Activated CD4-positive, CD25-positive, alpha-beta regulatory T cell treated with anti-CD3 and anti-CD28 coated beads, Interleukin-2, amount 50 U/mL, for 16 hours (primary cell): ENCODE measurements at places on chromosomes 7 and 10.

DNA sequence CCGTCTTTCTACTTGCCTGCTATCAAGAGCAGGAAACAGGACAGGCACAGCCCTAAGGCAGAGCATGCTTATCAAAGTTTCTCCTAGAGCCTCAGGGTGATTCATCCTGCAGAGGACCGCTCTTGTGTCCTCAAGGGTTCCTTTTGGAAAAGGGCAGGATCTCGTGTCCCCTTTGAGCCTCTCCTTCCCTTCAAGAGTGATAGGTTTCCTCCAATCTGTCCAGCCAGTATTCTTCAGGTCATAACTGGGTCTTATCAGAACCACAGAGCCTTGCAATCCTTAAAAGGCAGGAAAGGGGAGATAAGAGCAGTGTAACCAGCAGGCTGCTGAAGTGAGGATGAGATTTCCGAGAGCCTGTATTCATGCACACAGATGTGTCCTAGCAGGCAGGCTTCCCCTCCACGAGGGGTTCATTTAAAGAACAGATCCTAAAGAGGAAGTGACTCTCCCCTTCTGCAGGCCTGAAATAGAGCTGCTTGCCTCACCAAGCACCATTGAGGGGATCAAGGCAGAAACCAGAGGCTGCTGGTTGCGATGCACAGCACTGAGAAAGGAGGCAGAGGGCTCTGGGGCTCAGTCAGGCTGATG lies 90.5 kb upstream of the SVIL start:
- DNase-seq: no peak

- no peak for DNase-seq
Measured at GRCh38 chr7:27161214-27161720, 4.1 kb downstream of the HOXA9 start.

DNA sequence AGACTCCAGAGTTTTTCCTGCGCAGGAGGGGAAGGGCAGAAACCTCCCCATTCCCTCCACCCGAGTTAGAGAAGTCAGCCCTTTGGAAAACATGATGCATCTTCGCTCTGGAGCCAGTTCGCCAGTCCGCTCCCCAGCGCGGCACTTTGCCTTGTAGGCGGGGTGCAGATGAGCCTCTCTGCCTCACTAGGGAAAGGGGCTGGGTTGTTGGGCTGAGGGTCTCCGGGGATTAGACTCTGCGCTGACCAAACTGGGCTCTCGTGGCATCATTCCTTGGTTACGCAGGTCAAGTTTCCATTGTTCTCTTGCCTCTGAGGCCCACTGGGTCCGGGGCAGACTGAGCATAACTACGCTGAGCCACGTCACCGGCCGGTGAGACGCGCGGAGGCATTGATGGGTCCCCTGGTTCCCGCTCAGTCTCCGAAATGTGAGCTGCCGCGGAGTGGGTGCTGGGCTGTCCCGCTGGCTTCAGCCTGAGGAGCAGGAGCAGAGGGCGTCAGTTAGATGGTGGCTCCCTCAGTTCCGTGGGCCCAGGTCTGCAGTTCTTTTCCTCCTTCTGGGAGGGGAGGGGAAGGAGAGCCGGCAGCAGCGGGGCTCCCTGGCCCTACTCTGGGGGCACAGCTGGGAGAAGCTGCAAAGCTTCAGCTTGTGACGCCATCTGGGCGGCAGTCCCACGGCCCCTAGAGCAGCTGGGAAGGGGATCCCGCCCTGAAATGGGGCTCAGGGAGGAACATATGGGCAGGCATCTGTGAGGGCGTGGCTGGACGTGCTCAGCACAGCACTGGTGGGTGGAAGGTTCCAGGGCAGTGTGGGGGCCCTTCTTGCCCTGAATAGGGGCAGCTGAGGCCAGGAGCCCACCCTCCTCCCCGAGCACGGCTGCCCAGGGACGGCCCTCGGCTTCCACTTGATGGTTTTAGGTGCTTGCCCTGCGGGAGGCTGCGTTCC lies 121.3 kb upstream of the BTBD16 start:
- no peak for DNase-seq

- no peak for DNase-seq
Measured at GRCh38 chr7:91397096-91397495, 132.9 kb downstream of the FZD1 start.

DNA sequence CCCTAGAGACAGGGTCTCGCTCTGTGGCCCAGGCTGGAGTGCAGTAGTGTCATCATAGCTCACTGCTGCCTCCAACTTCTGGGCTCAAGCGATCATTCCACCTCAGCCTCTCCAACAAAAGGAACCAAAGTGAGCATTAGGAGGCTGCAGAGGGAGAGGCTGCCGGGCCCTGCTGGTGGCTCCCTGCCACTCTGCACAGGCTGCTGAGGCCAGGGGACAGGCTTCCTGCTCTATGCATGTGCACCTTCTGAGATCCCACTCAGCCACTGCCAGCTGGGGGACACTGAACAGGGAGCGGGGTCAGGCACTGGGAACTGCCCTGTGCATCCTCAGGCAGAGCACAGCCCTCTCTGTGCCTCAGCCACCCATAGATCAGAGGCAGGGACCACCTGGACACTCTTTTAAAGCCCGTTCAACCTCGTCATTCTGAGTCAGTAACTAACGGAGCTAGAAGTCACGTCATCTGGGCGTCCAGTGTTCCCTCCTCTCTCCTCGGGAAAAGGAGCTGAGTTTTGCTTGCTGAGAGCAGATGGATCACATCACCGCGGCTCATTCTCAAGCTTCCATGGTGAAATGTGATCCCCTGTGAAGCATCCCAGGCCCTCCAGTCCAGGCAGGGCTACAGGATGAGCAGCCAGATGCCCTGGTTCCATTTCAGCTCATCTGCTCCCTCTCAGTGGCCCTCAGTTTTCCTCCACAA lies 109.6 kb downstream of the MYL10 start:
- DNase-seq: no peak

DNA sequence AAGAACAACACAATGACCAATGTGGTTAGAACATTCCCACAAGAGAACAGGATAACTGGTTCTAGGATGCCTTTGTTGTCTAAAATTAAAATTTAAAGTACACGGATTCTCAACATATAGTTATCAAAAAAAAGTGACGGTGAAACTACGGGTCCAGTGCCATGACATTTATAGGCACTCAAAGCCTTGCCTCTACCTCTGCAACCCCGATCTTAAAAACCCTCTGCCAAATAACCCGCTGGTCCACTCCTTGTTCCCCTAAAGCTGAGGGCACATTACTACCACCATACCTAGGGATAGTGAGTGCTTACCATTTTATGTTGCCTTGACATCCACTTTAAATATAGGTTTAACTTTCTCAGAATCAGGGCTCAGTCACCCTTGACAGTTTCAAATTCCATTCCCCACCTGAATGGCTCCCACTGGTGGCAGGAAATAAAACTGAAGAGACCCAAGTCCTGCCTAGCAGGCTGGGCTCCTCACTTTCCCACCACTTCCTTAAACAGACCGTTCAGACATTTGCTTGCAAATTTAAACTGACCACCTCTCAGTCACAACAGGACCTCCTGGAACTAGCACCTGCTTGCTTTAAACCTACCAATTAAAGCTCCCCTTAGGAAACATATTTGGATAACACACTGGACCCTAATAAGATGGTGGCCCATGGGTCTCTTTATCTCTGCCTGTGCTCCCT lies 169.9 kb upstream of the ASAH2 start:
- no peak for DNase-seq

DNA sequence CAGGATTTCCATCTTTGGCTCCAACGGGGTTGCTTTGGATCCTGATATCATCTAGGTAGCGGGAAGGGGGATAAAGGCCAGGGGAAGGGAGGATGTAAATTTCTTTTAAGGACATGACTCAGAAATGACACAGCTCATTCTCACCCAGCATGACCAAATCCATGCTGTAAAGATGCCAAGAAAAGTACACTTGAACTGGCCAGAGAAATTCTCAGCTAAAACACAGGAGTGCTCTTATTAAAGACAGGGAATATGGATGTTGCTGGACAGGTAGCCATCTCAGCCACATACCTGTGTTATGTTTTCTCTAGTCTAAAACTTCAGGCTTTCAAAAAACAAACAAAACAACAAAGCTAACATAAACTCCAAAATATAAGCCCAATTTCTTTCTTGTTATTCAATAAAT lies 68.3 kb downstream of the NAMPT start:
- no peak for DNase-seq

DNA sequence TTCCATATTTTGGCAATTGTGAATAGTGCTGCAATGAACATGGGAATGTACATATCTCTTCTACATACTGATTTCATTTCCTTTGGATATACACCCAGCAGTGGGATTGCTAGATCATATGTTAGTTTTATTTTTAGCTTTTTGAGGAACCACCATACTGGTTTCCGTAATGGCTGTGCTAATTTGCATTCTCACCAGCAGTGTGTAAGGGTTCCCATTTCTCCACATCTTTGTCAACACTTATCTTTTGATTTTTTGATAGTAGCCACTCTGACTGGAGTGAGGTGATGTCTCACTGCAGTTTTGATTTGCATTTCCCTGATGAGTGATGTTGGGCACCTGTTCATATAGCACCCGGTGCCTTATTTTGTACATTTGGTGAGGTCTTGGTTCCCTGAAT lies 519.6 kb downstream of the REEP3 start:
- no peak for DNase-seq

GRCh38 chr10:94357193-94357592 lies 5.5 kb downstream of the NOC3L start:
- no peak for DNase-seq

GRCh38 chr7:101507791-101508252 lies 121.3 kb downstream of the MYL10 start:
- no peak for DNase-seq

GRCh38 chr10:80320377-80320776 lies 30.9 kb upstream of the MAT1A start:
- DNase-seq: no peak

- peak; percentile 24 for DNase-seq
Measured at GRCh38 chr10:120336911-120337540, 120.0 kb upstream of the PLPP4 start.

DNA sequence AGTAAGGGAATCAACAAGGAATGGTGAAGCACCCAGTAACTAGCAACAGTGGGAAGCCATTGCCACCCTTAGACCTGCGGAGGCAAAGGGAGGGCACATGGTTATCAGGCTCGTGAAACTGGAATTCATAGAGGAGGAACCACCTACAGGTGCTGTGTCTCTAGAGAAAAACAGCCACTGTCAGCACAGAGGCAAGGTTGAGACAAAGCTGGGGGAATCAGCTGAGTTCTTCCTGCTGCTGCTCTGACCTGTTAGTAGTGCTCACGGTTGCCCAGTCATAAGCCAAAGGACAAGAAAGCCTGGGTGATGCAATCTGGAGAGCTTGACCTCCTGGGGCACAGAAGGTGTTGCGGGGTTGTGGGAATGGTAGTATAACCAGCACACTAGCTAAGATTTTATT lies 110.1 kb downstream of the TPST1 start:
- DNase-seq: no peak
